ENCODE measurements at places on chromosomes 16 and 17.
A peak's percentile ranks its signal among the peaks of the same experiment; 100 is the strongest.

GRCh38 chr16:8655184-8655717, 19.2 kb upstream of the ABAT start:
- peak; percentile 36 for DNase-seq

DNA sequence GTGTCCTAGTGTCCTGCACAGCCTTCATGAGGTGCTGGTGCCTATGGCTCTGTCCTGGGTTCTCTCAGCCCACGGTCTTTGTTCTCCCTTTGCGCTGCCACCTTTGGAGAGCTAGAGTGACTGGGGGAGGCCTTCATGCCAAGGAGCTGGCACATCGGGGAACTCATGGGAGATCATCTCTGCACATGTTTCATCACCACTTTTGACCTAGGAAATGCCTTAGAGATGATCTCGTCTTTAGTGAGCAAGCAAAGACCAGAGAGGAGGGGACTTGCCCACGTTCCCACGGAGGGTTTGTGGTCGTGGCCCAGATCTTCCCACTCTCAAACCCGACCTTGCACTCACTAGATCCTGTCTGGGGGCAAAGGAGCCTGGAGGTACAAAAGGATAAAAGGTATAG, 23.5 kb downstream of the TBX4 start:
- no peak for DNase-seq

DNA sequence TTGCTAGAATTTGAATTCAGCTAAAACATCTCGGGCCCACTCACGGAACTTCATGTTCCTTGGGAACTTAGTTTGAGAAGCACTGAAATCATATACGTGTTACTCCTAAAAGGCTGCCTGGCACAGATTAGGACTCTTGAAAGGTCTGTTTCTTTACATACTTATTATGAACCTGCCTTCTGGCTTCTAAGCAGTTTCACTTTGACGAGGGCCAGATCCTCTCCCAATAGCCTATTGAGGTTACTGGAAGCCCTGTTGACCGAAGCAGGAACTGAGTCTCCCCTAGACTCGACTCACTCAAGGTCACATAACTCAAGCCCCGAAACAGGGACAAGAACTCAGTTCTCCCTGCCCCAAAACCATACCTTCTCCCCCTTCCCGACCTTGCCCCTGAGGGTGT, 121.9 kb upstream of the PLCG2 start:
- no peak for DNase-seq

DNA sequence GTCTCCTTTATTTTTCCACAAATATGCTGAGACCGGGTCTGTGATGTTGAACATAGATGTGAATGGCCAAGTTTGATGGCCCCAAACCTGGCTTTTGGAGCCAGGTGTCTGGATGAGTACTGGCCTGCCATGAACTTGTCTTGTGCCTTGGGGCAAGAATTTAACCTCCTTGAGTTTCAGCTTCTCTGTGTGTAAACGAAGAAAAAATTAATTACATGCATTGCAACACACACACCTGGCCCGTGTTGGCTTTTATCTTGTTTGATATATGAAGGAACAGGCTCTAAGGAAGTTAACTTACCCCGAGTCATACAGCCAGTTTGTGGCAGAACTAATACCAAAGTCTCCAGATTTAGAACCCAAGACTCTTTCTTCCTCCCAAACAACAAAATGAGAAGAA, 13.1 kb downstream of the FBXO39 start:
- DNase-seq, result no peak

- DNase-seq, result no peak
These were observed 28.3 kb downstream of the PLCD3 start for GRCh38 chr17:45104029-45104428.

DNA sequence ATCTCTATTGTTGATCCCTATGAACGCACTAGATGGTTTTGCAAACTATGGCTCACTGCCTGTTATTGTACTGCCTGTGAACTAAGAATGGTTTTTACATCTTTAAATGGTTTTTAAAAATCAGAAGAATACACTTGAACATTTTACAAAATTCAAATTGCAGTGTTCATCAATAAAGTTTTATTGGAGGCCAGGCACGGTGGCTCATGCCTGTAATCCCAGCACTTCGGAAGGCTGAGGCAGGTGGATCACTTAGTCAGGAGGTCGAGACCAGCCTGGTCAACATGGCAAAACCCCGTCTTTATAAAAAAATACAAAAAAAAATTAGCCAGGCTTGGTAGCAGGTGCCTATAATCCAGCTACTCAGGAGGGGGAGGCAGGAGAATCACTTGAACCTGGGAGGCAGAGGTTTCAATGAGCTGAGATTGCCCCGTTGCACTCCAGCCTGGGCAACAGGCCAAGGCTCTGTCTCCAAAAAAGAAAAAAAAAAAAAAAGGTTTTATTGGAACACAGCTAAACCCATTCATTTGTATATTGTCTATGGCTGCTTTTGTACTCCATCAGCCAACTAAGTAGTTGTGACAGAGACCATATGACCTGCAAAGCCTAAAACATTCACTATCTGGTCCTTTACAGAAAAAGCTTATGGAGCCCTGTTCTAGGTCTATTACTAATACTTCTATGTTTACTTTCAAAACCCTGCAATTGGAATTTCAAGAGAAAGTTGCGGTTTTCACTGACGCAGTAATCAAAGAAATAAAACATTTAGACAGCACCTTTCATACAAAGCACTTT, 18.9 kb downstream of the IKZF3 start:
- DNase-seq, result no peak

DNA sequence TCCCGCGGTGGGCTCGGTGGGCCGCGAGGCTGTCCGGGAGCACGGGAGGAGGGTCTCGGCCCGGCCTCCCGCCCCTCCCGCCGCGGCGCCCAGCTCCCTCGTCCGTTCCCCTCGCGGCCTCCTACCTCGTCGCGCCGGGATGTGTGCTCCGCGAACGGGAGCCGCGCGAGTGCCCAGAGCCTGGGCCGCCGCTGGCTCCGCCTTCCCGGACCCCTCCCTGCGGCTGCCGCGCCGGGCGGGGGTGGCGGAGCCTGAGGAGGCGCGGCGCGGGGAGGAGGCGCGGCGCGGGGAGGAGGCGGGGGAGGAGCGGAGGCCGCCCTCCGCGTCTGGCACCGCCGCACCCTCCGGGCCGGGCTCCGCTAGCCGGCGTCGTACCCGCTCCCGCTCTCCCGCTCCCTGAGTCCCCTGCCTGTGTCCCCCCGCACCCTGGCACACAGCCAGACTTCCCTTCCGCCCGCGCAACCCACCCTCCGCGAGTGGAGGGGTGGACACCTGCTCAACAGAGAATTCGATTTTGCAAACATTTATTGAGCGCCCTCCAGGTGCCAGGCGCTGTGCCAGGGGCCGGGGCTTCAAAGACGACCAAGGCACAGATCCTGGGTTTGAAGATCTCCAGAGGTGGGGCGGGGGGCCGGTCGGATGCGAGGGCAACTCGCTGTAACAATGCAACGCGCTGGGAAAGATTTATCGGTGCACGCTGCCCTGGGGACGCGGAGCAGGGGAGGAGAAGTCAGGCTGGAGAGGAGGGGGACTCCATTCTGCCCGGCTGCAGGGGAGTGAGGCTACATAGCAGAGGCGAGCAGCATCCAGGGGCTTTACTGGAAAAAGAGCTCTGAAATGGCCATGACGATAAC, at the start of gene MPP3:
Gene MPP3 (minus strand): TSS at position 171 of the 854 bp plus-strand sequence. CDS start 1,240 bp downstream, outside the sequence.
- peak; percentile 26 for DNase-seq

GRCh38 chr16:17130733-17131132, 340.0 kb downstream of the XYLT1 start:
- DNase-seq, result no peak

- peak; percentile 7 for DNase-seq
These were observed 217.4 kb upstream of the TNRC6C start for GRCh38 chr17:77741109-77741508.

DNA sequence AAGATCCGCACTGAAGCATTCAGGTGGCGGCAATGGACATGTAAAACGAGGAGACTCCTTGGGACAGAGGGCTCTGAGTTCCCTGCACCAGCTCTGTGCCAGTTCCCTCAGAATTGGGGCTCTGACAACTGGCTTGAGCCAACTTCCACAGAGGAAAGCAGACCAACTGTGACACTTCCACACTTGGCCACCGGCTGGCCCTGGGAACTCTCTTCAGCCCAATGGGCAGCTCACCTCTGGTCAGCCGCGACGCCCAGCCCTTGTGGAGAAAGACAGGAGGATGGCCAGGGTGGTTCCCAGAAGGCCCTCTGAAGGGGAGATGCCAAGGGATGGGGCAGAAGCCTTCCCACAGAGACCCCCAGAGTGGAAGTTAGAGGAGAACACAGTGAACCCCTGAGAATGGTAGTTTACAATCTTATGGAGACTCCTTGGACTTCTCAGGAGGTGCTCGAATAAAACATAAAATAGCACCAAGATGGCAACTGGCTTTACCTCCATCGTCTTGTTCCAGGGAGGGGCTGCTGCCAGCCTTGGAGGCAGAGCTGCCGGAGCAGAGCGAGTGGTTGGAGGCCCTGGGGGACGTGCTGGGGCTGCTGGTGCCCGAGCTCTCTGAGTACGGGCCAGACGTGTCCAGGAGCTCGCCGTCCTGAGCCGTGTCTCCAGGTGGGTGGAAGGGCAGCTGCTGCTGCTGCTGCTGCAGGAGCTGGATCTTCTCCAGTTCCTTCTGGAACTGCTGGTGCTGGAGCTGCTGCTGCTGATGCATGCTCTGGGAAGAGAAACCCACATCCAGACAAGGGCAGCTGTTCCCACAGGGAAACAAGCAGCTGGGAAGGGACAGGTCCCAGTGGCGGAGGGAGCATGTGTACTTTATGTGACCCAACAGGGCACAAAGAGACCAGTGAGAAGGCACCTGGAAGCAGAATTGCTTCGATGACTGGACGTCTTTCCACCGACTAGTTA, 35.0 kb upstream of the ICAM2 start:
- no peak for DNase-seq

- DNase-seq, result peak; percentile 42
These were observed at the start of gene TMEM204 for GRCh38 chr16:1533443-1533951. Gene TMEM204, plus strand, starts transcription at chr16:1533666. Its CDS starts 610 bp downstream, at chr16:1534276.

DNA sequence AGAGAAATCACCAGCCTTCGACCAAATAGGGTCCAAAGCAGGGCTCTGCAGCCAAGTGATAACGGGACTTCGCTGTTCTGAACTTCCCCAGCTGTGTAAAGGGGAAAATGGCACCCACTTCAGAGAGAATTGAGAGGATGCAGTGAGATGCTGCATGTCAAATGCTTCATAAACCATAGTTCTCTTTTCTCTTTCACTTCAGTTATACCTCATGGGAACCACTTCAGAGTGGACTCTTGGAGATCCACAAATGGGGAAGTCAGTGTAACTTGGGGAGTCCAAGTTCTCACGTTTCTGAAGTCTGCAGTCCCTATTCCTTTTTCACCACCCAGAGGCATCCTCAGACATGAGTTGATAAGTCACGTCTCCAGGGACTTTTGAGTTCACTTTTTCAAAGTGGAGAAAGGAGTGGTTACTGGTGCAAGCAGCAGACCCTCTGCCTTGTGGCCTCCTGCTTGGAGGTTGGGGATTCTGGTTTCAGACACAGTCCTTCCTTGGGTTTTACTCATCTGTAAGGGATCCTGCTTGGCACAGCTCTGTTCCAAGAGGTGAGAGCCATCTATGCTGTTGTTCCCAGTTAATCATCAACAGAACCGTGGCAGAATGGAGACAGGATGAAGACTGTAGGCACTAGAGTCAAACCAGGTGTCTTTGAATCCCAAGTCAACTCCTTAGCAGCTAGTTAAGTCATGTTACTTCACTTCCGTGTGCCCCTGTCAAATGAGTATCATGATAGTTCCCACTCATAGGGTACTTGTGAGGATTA, 123.4 kb upstream of the NOL11 start:
- no peak for DNase-seq

- DNase-seq, result peak; percentile 35
These were observed 12.7 kb downstream of the MAPT start for GRCh38 chr17:45906927-45907622.

- no peak for DNase-seq
These were observed 1.5 kb downstream of the DLX3 start for GRCh38 chr17:49993423-49994060.

DNA sequence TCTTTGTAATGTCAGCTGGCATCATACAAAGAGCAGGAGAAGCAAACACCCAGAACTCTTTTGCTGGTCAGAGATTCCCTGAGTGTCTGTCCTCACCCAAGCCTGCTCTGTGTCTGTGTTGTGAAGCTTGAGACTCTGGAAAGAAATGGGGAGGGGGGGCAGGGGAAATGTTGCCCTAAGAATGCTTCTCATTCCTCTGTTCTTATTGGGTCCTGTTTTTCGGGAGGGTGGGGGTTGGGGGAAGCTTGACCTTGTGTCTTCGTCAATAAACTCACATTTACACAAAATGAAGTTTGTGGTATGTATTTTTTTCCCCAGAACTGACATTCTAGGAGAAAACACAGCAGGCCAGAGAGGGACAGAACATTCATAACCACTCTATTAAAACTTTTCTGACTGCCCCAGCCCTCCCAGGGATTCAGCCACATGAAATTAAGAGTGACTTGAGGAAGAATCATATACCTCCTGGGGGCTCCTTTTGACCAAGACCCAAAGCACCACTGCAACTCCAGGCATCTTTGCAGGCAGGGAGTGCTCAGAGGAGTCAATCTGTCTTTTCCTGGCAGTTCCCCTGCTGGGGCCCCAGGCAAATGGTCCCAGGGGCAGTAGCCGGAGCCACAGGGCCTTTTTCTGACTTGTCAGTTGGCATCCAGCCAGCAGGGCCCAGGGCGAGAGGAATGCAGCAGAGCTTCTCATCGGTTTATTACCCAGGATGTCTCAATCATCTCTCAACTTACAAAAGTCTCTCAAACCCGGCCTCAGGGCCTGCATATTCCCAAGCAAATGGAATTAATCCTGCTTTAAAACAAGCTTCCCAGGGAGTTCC, 5.1 kb upstream of the RASL10B start:
- no peak for DNase-seq

GRCh38 chr17:17710728-17711541, 29.7 kb downstream of the RAI1 start:
- DNase-seq, result no peak

GRCh38 chr17:28492352-28493310, 13.5 kb upstream of the FOXN1 start:
- DNase-seq, result no peak

DNA sequence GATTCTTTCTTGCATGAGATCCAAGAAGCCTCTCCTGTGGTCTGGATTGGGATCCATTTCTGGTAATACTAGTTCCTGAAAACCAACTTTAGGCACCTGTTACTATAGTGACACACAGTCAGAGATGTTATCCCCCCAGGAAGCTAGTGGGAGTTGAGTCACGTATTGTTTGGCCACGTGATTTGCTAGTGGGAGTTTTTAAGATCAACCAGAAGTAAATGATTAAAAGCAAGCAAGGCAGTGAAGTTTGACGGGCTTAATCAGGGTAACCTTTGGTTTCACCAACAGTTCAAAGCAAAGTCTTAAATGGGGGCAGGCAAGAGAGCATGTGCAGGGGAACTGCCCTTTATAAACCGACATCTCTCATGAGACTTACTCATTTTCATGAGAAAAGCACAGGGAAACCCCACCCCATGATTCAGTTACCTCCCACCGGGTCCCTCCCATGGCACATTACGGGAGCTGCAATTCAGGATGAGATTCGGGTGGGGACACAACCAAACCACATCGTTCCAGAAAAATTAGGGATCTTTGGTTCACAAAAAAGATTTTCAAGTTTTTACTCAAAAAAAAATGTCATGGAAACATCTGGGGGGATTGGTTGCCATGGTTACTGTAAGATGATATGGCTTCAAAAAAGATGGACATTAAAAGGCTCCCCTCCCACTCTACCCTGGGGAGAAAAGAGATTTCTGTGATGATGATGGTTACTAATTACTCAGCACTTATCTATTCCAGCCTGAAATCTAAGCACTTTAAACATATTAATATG, 483.1 kb upstream of the ERCC4 start:
- DNase-seq, result no peak

- no peak for DNase-seq
These were observed 6.7 kb upstream of the RPL38 start for GRCh38 chr17:74196541-74197317.

GRCh38 chr17:49514071-49514721, 19.1 kb downstream of the NGFR start:
- DNase-seq, result no peak

GRCh38 chr17:12136646-12137045, 116.0 kb downstream of the MAP2K4 start:
- DNase-seq, result no peak

All from stimulated activated naive CD8-positive, alpha-beta T cell treated with anti-CD3 and anti-CD28 coated beads, Interleukin-15, amount 100 ng/mL, for 72 hours (primary cell).